ENCODE measurements at places on chromosomes 16 and 17. TPM values are rescaled to one million over a fixed set of nuclear protein-coding genes. Genes with fewer than 3 reads are reported as not detected.

Gene ZC3H7A
- 21.8 TPM for total RNA-seq

Gene RNF227
- total RNA-seq = 0.98 TPM

Gene MYL4
- total RNA-seq = 0.08 TPM

Gene CCDC154
- total RNA-seq = 0.70 TPM

Gene IFI35
- 20.4 TPM for total RNA-seq

Gene ADAM11
- 1.4 TPM for total RNA-seq

Gene GPRC5B
- total RNA-seq = 14.0 TPM

Gene RTN4RL1
- total RNA-seq = under 0.01 TPM

Gene KRT15
- total RNA-seq = 0.35 TPM
